ENCODE measurements at places on chromosomes 3 and 15. TPM values are rescaled to one million over a fixed set of nuclear protein-coding genes. Genes with fewer than 3 reads are reported as not detected.

- no peaks in the 10 kb centered on the region for H3K4me1 ChIP-seq
- no peaks in the 10 kb centered on the region for H3K27me3 ChIP-seq
- no peak overlapping the region for H3K4me3 ChIP-seq
- no peak overlapping the region for H3K27ac ChIP-seq
Measured at GRCh38 chr15:47968593-47968992, 152.2 kb upstream of the SLC24A5 start.

DNA sequence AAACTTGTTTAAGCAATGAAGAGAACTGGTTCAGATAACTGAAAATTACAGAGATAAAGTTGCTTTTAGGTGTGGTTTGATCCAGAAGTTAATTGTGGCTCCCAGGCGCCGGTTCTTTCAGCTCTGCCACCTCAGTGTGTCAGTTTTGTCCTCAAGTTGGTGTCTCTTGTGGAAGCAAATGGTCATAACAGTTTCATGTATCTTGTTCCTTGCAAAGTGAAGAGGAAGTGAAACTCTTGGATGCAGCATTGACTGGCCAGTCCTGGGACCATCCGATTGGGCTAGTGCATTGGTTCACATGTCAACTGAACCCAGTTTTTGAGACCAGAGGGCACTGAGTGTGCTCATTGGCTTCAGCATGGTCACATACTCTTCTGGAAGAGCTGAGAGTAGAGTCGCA, 181.4 kb upstream of the GRM7 start:
- no peaks in the 10 kb centered on the region for H3K36me3 ChIP-seq
- H3K4me1 ChIP-seq: no peaks in the 10 kb centered on the region
- no peak overlapping the region for H3K4me3 ChIP-seq
- H3K27me3 ChIP-seq: no peaks in the 10 kb centered on the region

- H3K4me3 ChIP-seq: no peak overlapping the region
- H3K27me3 ChIP-seq: no peaks in the 10 kb centered on the region
- H3K4me1 ChIP-seq: no peaks in the 10 kb centered on the region
- no peak for DNase-seq
Measured at GRCh38 chr3:55341502-55342031, 145.5 kb downstream of the WNT5A start.

GRCh38 chr15:91552555-91552954, 301.0 kb upstream of the SLCO3A1 start:
- H3K36me3 ChIP-seq: no peaks in the 10 kb centered on the region
- no peaks in the 10 kb centered on the region for H3K27me3 ChIP-seq
- H3K27ac ChIP-seq: no peak overlapping the region

DNA sequence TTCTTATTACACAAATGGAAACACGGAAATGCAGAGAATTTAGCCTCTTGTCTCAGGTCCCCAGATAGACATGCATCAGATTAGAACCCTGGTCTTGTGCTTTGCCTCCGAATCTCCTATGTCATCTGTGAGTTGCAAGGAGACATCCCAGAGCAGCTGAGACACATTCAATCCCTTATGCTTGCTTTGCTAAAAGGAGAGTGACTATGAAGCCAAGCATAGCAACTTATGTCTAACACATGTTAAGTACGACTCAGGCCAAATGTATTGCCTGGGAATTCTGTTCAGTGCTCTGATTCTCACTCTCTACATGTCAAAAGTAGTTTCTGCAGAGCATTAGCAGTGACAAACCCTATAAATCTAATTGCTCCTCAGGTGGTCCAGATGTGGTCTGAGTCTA, 30.6 kb upstream of the LRRC3B start:
- no peak overlapping the region for H3K4me3 ChIP-seq
- H3K36me3 ChIP-seq: no peaks in the 10 kb centered on the region
- H3K27ac ChIP-seq: no peak overlapping the region
- no peaks in the 10 kb centered on the region for H3K27me3 ChIP-seq
- H3K4me1 ChIP-seq: no peaks in the 10 kb centered on the region

DNA sequence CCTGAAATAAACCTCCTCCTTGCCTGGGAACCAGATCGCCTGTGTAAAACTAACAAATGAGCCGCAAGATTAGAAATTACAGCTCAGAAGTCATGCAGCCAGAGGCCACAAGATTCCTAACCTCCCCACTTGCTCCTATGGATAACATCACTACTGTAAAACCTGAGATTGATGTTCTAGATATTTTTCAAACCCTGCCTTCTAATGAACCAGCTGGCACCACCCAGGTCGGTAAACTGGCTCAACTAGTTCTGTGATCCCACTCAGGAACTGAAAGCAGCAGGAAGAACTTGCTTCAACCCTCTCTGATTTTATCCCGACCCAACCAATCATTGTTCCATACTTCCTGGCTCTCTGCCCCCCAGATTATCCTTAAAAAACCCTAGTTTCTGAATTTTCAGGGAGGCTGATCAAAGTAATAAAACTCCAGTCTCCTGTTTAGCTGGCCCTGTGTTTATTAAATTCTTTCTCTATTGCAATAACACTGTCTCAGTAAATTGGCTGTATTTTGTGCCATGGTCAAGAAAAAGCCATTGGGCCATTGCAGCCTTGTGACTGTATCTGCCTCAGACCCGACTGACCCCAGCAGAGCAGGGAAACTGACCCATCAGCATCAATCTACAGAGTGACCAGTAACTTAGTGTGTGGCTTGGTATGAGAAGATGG, 98.9 kb downstream of the RPLP1 start:
- no peak overlapping the region for H3K27ac ChIP-seq
- H3K27me3 ChIP-seq: no peaks in the 10 kb centered on the region
- DNase-seq: no peak
- H3K4me3 ChIP-seq: no peak overlapping the region
- H3K36me3 ChIP-seq: no peaks in the 10 kb centered on the region

GRCh38 chr15:75007216-75007615, 11.9 kb downstream of the SCAMP5 start:
- H3K4me3 ChIP-seq: no peak overlapping the region
- no peak for DNase-seq
- no peaks in the 10 kb centered on the region for H3K27me3 ChIP-seq
- no peak overlapping the region for H3K27ac ChIP-seq
- H3K36me3 ChIP-seq: no peaks in the 10 kb centered on the region

GRCh38 chr3:128727059-128727458, 1.1 kb downstream of the RAB7A start:
- no peaks in the 10 kb centered on the region for H3K36me3 ChIP-seq
- H3K27ac ChIP-seq: peak overlapping the region; percentile 97
- no peaks in the 10 kb centered on the region for H3K27me3 ChIP-seq
- no peak for DNase-seq

DNA sequence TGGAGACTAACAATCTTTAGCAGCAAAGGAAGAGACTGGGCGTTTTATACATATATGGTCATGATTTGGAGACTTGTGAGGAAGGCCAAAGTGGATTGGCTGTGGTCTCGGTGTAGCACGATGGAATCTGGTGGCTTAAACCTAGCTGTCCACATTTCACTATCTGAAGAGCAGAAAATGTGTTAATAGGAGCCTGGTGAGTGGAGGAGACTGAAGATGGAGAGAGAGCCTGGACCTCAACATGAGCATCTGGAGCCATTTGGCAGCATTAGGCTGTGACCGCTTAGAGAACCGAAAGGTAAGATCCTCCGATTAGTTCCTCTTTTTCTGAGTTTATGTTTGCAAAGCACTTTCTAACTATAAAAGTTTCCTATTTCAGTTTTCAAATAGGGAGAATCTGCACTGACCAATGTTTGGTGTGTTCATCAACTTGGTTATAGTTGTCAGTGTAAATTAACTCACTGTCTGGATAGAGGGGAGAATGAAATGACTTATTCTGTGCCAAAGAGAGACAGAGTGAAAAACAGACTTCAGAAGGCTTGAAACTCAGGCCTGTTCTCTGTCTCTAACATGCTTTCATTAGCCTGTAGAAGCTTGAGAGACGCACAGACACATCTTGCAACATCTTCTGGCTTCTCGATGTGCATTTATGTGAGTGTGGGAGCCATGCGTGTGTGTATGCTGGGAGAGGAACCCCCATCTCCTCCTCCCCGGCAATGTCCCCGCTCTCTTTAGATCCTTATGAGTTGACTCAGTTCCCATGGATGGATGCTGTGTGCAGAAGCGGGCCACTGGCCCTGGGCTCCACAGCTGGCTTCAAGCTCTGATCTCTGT, 244.7 kb upstream of the TBL1XR1 start:
- no peak overlapping the region for H3K27ac ChIP-seq
- H3K27me3 ChIP-seq: no peaks in the 10 kb centered on the region
- no peak overlapping the region for H3K4me3 ChIP-seq
- no peak for DNase-seq
- H3K4me1 ChIP-seq: no peaks in the 10 kb centered on the region

Gene CYP11A1
- 3.7 TPM for total RNA-seq

Gene GPR171
- total RNA-seq: not detected

Gene TNNC1
- 1.4 TPM for total RNA-seq

Gene UROC1
- 15.1 TPM for total RNA-seq
